ENCODE measurements at places on chromosomes 11 and 22.
A peak's percentile ranks its signal among the peaks of the same experiment; 100 is the strongest.

- no peak for DNase-seq
These were observed 76.0 kb downstream of the TRIM29 start for GRCh38 chr11:120061761-120062560.

DNA sequence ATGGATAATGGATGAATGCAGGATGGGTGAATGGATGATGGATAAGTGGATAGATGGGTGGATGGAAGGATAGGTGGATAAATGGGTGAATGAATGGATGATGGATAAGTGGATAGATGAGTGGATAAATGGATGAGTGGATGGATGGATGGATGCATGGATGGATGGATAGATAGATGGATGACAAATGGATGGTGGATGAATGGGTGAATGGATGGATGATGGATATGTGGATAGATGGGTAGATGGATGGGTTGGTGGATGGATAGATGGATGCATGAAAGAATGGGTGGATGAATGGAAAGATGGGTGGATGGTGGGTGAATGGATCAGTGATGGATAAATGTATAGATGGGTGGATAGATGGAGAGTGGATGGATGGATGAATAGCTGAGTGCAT, 564.8 kb downstream of the MIAT start:
- DNase-seq, result no peak

GRCh38 chr11:58968251-58968711, 29.0 kb downstream of the GLYATL1 start:
- DNase-seq, result no peak

DNA sequence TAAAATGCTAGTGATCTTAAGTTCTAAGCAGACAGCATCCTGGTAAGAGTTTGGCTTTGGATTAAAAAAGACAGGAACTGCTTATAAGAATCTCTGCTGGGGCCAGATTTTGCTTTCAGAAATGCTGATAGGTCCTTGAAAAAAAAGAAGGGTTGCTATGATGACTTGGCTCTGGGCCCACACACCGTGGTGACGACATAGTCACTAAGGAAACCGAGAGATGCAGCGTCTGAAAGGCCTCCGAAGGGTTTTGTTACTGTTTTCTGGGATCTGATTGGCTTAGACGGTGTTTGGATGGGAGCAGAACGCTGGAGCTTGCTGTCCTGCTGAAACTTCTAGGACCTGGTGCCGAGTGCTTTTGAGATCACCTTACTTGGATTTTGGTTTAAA, 8.4 kb downstream of the FAM118A start:
- DNase-seq, result peak; percentile 92

GRCh38 chr11:119759324-119759723, 30.3 kb upstream of the NECTIN1 start:
- peak; percentile 4 for DNase-seq

GRCh38 chr22:29641700-29642330, 38.4 kb downstream of the NF2 start:
- DNase-seq, result peak; percentile 68

GRCh38 chr22:41587347-41587723, 2.3 kb downstream of the PMM1 start:
- DNase-seq, result no peak

- no peak for DNase-seq
These were observed 21.8 kb upstream of the SLC22A24 start for GRCh38 chr11:63165706-63166310.

GRCh38 chr22:33274214-33275072, 216.3 kb upstream of the SYN3 start:
- peak; percentile 26 for DNase-seq

DNA sequence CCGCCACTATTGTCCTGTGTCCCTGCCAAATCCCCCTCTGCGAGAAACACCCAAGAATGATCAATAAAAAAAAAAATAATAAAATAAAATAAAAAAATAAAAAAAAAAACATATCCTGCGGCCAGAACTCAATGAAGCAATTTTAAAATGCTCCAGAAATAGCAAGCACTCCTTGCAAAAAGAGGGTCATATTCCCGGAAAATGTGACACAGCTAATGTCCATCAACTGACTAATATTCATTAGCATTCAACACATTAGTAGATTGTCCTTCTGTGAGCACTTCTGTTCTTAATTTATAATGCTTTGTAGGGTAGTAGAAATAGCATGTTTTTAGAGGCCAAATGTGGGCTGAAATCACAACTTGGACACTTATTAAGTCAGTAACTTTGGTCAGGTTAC, 252.3 kb upstream of the SESN3 start:
- DNase-seq, result no peak

GRCh38 chr11:121236115-121237001, 56.2 kb upstream of the SC5D start:
- peak; percentile 53 for DNase-seq

DNA sequence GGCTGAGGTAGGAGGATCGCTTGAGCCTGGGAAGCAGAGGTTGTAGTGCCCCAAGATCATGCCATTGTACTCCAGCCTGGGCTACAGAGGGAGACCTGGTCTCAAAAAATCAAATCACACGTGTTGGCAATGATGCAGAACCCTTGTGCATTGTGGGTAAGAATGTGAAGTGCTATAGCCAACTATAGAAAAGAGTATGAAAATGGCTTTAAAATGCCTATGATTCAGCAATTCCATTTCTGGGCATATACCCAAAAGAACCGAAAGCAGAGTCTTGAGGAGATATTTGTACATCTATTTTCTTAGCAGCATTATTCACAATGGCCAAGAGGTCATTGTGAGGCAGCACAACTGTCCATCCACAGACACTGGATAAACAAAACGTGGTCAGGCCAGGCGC, 2.6 kb upstream of the FADS3 start:
- DNase-seq, result no peak

GRCh38 chr22:26968859-26969523, 311.6 kb downstream of the MIAT start:
- DNase-seq, result no peak

GRCh38 chr22:47793304-47794101, 1031.1 kb downstream of the TBC1D22A start:
- DNase-seq, result no peak

DNA sequence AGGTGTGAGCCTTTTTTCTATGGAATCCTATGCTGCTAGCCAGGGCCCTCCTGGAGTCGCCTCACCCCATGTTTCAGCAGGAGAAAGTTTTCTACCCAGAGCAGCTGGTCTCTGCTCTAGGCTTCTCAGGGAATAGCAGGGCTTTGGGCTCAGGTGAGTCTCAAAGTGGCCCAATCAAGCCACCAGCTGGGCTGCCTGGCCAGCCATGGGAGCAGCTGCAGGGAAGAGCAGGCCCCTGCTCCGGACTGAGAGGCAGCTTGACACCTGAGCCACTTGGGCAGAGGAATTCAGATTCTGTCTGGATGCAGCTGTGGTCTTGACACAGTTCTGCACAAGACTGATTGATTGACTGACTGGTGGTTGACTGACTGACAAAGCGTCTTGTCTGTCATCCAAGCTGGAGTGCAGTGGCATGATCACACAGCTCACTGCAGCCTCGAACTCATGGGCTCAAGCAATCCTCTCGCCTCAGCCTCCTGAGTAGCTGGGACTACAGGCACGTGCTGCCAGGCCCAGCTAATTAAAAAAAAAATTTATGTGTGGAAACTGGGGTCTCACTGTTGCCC, 57.5 kb upstream of the ARFGAP3 start:
- no peak for DNase-seq

GRCh38 chr11:20522536-20522935, 76.9 kb upstream of the SLC6A5 start:
- DNase-seq, result no peak

DNA sequence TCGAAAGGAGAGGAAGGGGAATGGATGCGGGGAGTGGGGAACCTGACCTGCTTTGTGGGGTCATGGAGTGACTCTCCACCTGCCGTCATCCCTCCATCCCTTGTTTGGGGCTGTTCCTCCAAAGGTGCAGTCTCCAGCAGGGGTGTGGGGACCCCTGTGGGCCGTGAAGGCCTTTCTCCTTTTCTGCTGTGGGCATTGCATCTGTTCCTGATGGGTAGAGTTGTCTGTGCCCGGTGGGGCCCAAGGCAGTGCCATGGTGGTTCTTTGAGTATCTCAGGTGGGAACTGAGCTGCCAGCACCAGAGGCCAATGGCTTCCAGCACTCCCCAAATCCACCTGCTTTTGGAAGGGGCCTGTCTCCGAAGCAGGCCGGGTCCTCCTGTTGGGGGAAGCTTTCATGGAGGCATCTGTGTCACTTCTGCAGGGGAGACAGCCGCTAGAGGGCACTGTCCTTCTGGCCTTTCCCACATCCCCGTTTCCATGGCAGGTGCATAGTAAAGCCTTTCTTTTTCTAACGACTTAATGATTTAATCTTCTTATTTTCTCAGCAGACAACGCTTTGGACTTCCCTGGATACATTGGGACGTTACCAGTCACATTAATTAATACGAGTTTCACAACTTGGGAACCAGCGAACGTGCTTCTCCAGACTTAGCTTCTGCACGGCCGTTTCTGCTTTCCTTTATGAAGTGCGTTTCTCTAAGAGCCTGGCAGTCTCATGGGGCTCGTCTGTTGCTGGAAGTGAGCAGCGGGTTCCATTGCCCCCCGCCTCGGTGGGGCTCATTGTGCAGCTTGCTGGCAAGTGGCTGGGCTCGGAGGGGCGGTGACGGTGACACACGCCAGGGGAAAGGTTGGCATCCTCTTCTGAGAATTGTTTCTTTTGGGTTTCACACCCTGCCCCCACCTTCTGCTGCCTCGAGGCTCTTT, 57.1 kb downstream of the PARVB start:
- DNase-seq, result peak; percentile 68

DNA sequence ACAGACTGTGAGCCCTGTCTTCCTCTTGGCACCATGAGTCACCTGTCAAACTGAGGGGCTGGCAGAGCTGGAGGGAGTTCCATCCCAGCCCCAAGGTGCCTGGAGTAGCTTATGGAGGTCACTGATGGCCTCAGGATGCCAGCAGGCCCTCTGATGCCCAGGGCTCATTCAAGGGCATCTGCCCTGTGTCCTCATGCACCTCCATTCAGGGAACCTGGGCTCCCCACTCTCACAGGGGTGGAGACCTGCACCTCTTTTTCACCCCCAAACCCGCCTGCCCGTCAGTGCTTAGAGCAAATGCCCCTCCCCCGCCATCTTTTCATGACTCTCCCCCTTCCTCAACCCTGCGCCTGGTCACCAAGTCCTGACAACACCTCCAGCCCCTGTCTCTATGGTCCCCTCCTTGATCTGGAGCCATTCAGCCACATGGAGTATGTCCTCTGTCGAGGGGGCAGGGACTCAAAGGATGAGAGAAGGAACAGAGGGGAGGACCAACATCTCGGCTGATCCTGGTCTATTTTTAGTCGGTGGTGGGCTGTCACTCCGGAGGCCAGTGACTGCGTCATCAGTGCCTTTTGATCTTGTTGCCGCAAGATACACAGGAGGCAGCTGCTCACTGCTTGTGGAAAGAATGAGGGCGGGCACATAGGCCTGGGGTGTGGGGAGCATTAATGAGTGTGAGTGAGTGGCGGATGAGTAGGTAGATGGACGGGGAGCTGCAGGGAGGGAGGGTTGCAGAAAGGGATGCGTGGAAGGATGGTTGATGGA, 72.2 kb downstream of the CDKN1C start:
- DNase-seq, result no peak

GRCh38 chr11:79237091-79237490, 203.7 kb downstream of the TENM4 start:
- no peak for DNase-seq

- no peak for DNase-seq
These were observed 7.3 kb upstream of the OR51A2 start for GRCh38 chr11:4962816-4963215.

GRCh38 chr11:32960553-32961164, 55.0 kb upstream of the DEPDC7 start:
- peak; percentile 54 for DNase-seq

- no peak for DNase-seq
These were observed 164.4 kb upstream of the DDI1 start for GRCh38 chr11:103871923-103872551.

DNA sequence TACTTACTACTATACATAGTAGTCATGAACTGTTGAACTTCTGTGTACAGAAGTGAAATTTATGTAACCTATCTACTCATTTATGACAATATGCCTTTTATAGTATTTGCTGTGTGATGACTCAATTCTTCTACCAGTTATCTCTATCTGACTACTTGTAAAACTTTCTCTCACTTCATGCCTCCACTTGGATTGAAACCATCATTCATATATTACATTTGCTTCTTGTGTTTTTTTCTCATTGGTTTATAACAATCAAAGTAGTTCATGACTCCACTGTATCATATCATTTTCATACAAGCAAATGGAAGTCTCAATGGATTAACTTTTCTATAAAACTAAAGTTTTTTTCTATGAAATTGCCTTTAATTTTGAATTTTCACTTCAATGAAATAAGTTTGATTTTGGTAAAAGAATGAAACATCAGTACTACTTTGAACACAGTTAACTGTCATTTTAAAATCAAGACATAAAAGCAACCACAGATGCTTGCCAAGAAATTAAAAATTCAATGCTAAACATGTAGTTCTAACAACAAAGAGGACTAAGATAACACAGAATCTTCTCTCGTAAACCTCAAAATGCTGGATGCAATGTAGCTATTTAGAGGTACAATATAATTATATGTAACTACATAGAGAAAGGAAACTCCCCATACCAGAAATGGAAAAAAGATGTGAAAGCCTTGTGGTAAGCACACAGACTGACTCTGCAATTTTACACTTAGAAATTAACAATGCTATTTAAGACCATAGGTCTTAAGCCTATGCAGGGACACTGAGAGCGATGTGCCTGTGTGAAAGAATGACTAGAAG, 27.6 kb upstream of the EXPH5 start:
- peak; percentile 62 for DNase-seq

DNA sequence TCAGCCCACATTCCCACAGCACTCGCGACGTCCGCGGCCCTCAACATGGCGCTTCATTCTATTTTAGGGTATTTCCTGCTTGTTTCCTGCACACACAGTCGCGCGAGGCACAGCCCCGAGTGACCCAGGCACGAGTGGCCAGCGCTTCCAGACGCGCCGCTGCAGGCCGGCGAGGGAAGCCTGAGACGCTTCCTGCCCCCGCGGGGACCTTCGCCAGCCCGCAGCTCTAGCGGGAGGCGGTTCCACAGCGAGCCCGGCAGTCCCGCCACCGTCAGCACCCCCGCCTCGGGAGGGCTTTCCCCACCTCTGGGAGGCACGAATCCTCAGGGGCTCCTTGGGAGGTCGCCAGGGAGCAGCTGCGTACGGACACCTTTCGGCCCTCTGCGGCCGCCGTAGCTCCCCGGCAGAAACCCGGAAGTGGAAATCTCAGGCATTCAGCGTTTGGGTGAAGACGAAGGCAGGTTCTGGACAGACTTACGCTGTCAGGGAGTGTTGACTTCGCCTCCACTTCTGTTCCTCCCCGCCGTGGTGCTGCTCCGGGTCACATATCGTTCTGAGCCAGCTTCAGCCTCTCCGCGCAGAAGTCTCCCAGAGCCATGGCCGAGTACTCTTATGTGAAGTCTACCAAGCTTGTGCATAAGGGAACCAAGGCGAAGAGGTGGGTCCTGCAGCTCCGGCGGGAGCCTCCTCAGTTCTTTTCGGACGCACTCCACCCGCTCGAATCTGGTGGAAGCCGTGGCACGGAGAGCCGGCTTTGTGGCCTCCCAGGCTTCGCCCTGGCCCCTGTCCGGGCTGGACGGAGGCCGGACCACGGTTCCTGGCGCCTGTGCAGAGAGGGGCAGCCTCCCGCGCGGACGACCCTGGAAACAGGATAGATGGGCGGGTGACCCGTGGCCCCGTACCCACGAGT, 2925.9 kb upstream of the OR11H1 start:
- no peak for DNase-seq

- DNase-seq, result no peak
These were observed 574.8 kb downstream of the JRKL start for GRCh38 chr11:96964661-96965060.

- DNase-seq, result no peak
These were observed 478.2 kb downstream of the BUD13 start for GRCh38 chr11:116294630-116295029.

- DNase-seq, result no peak
These were observed 8.4 kb upstream of the MGAT3 start for GRCh38 chr22:39448205-39449054.

Data from activated CD4-positive, alpha-beta T cell treated with anti-CD3 and anti-CD28 coated beads, Interleukin-2, amount 50 U/mL, for 16 hours (primary cell).